Tibial nerve (tissue), 4 donors: ENCODE measurements at places on chromosomes 12 and 14. TPM values are rescaled to one million over a fixed set of nuclear protein-coding genes. Genes with fewer than 3 reads are reported as not detected.
A peak's percentile ranks its signal among the peaks of the same experiment; 100 is the strongest.

- DNase-seq = no peak
- no peaks in the 10 kb centered on the region for H3K27me3 ChIP-seq
- H3K4me3 ChIP-seq = no peak overlapping the region
- no peaks in the 10 kb centered on the region for H3K4me1 ChIP-seq
- H3K36me3 ChIP-seq = no peaks in the 10 kb centered on the region
Measured at GRCh38 chr14:68696266-68696665, 96.6 kb downstream of the ZFP36L1 start.

GRCh38 chr14:32383364-32384009 lies 54.4 kb downstream of the AKAP6 start:
- DNase-seq = no peak
- no peaks in the 10 kb centered on the region for H3K27me3 ChIP-seq
- H3K4me1 ChIP-seq = no peaks in the 10 kb centered on the region
- H3K27ac ChIP-seq = no peak overlapping the region

DNA sequence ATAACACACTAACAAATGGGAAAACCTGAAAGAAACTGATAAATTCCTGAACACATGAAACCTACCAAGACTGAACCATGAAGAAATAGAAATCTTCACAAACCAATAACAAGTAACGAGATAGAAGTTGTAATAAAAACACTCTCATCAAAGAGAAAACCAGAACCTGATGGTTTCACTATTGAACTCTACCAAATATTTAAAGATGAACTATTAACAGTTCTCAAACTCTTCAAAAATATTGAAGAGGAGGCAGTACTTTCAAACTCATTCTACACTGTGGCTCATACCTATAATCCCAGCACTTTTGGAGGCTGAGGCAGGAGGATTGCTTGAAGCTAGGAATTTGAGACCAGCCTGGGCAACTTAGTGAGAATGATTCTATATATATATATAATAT lies 48.4 kb upstream of the TMTC2 start:
- H3K4me1 ChIP-seq = no peaks in the 10 kb centered on the region
- H3K4me3 ChIP-seq = no peak overlapping the region
- no peaks in the 10 kb centered on the region for H3K36me3 ChIP-seq
- no peak overlapping the region for H3K27ac ChIP-seq
- no peaks in the 10 kb centered on the region for H3K27me3 ChIP-seq

- no peak for DNase-seq
- no peak overlapping the region for H3K4me3 ChIP-seq
- H3K27ac ChIP-seq = no peak overlapping the region
- no peaks in the 10 kb centered on the region for H3K27me3 ChIP-seq
- H3K36me3 ChIP-seq = no peaks in the 10 kb centered on the region
Measured at GRCh38 chr12:109466821-109467220, 10.3 kb downstream of the KCTD10 start.

DNA sequence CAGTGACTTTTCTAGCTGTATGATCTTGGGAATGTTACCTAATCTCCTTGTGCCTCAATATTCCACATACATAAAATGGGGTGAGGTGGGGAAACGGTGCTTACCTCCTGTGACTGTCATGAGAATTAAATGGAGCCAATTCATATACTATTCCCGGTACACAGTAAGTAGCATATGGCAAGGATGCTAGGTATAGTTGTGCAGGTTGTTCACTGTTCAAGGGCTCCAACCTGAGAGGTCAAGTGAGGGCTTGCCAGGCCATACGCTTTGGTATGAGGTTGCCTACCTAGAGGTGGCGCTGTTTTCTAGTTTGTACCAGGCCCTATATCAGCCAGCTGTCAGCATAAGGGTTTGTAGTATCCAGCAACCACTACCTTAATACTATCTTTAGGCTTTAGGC lies 3.6 kb upstream of the BATF start:
- no peak for DNase-seq
- peaks cover 14% of the 10 kb centered on the region for H3K4me1 ChIP-seq
- no peak overlapping the region for H3K27ac ChIP-seq

DNA sequence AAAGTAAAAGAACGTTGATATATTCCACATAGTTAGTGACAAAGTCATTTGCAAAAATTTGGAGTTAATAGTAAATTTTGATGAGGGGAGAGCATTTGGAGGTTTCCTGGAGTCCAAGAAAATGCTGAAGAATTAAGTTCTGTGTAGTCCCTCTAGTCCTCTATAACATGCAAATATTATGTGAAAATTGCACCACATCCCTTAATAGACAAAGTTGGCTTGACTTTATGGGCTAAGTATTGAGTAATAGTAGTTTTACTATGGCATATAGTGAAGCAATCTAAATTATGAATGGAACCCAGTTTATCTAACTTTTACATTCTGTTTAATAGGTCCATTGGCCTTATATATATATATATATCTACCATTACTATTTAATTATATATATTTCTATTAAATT lies 66.4 kb upstream of the DCN start:
- H3K27me3 ChIP-seq = no peaks in the 10 kb centered on the region
- no peak overlapping the region for H3K4me3 ChIP-seq
- H3K4me1 ChIP-seq = no peaks in the 10 kb centered on the region
- H3K36me3 ChIP-seq = no peaks in the 10 kb centered on the region
- no peak for DNase-seq

DNA sequence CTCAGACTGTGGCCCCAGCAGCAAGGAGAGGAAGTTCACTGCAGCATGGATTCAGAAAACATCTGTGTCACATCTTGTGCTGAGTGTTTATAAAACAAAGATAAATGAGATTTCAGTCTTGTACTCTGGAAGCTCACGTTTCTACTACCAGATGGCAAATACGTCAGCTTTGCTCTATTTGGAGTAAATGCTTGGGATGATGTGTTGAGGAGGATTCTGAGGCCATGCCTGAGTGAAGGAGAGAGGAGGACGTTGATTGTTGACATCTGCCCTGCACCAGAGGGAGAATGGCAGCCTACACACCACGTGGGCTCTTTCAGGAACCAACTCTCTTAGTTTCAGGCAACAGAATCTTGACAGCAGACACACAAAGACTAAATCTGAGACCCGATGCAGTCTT lies 188.9 kb downstream of the TMEM132C start:
- H3K4me1 ChIP-seq = no peaks in the 10 kb centered on the region
- DNase-seq = no peak
- H3K36me3 ChIP-seq = no peaks in the 10 kb centered on the region
- H3K27me3 ChIP-seq = no peaks in the 10 kb centered on the region

- no peak overlapping the region for H3K27ac ChIP-seq
- H3K36me3 ChIP-seq = no peaks in the 10 kb centered on the region
- no peaks in the 10 kb centered on the region for H3K27me3 ChIP-seq
- H3K4me3 ChIP-seq = no peak overlapping the region
Measured at GRCh38 chr14:98494582-98494981, 777.4 kb downstream of the BCL11B start.

DNA sequence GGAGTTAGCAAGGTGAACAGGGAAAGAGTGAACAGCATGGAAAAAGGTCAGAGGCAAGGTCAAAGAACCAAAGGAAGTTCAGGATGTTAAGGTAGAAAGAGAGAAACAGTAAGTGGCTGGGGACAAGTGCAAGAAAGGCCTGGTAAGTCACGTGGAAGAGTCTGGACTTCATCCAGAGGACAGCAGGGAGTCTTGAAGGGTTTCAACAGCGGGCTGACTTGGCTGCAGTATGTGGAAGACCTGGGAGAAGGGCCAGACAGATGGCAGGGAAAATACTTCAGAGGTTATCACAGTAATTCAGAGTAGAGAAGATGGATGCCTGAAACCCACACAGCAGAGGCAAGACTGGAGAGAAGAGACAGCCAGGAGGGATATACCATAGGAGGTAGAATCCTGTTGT lies 34.0 kb downstream of the CIT start:
- no peaks in the 10 kb centered on the region for H3K27me3 ChIP-seq
- peak overlapping the region; percentile 79 for H3K27ac ChIP-seq
- no peaks in the 10 kb centered on the region for H3K36me3 ChIP-seq
- no peaks in the 10 kb centered on the region for H3K4me1 ChIP-seq
- no peak for DNase-seq

Gene RNASE1
- total RNA-seq = 396 TPM

Gene DAO
- total RNA-seq = not detected

Gene CCDC198
- total RNA-seq = not detected

Gene GALNT9
- not detected for total RNA-seq

Gene RNASE12
- not detected for total RNA-seq

Gene TIMM9
- total RNA-seq = 32.0 TPM
